Breast epithelium (tissue), 4 donors: ENCODE measurements at places on chromosomes 2 and 18. TPM values are rescaled to one million over a fixed set of nuclear protein-coding genes. Genes with fewer than 3 reads are reported as not detected.

Gene CD226
- total RNA-seq: 2.1 TPM

Gene SLC9A2
- 0.73 TPM for total RNA-seq

Gene LTBP1
- total RNA-seq: 18.7 TPM

Gene SAG
- not detected for total RNA-seq

Gene NT5DC4
- not detected for total RNA-seq

Gene HOXD4
- 5.8 TPM for total RNA-seq

Gene CYS1
- 2.4 TPM for total RNA-seq

Gene IGFBP5
- 161 TPM for total RNA-seq

- H3K27ac ChIP-seq: no peak overlapping the region
- H3K27me3 ChIP-seq: no peaks in the 10 kb centered on the region
- no peak for DNase-seq
- no peaks in the 10 kb centered on the region for H3K36me3 ChIP-seq
Measured at GRCh38 chr2:126302043-126302442, 353.9 kb upstream of the GYPC start.

DNA sequence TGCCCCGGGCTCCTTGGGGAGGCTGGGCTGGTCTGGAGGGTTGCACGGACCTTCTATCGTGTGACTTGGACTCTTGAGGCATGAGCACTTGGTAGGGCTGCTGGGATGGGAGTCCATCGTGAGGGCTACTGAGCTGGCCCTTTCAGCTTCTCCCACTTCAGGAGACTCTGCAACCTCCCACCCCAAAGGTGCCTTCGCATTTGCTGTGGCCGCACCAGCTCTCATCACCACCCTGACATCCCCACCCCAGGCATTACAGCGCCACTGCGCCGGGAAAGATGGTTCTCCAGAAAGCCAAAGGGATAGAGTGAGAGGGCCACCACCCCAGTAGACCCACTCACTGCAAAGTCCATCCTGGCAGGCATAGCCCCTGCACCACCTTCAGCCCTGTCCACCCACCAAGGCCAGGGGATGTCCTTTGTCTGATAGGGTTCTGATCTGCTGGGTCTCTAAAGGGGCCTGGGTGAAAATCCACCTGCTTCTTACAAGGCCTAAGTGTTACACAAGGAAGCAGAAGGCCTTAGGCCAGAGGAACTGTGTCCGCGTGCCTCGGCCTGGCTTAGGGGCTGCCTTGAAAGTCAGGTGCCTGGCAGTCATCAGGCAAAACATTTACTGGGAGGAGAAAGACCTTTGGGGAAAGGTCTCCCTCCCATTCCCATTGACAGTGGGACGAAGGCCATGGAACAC, 5.1 kb downstream of the EHD3 start:
- DNase-seq: no peak
- H3K36me3 ChIP-seq: no peaks in the 10 kb centered on the region
- H3K4me1 ChIP-seq: peaks cover 5% of the 10 kb centered on the region
- peak overlapping the region; percentile 92 for H3K27ac ChIP-seq
- no peak overlapping the region for H3K4me3 ChIP-seq

DNA sequence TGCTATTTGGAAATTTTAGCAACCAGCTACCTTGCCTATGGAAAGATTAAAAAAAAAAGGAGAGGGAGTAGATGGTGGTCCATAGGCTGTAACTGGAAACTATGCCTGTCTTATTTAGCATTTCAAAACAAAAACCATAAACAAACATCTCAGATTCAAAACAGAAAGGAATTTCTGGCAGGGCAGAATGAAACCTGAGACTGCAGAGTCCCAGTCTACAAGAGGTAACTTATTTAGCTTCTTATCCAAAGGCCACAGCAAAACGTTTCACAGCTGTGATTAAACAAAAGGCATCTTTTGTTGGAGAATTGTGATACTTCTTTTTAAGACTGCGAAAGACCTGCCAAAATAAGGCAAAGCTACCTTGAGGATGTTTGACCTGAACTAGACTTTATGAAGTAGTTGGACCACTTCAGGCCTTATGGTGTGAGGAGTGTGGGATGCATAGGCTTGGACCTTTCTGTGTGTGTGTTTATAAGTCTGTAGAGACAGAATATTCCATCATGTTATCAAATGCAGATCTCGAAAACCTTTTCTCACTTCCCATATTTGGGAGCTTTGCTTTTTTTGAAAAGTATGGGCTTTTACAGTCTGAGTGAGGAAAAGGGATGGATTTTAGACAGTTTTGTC, 11.0 kb downstream of the CRIM1 start:
- H3K4me3 ChIP-seq: no peak overlapping the region
- no peak for DNase-seq
- peak overlapping the region; percentile 88 for H3K27ac ChIP-seq
- H3K36me3 ChIP-seq: no peaks in the 10 kb centered on the region

GRCh38 chr2:145040433-145040832, 520.5 kb upstream of the ZEB2 start:
- H3K36me3 ChIP-seq: no peaks in the 10 kb centered on the region
- no peak overlapping the region for H3K4me3 ChIP-seq
- DNase-seq: no peak
- no peaks in the 10 kb centered on the region for H3K4me1 ChIP-seq

- H3K27me3 ChIP-seq: no peaks in the 10 kb centered on the region
- no peak overlapping the region for H3K27ac ChIP-seq
- H3K4me3 ChIP-seq: no peak overlapping the region
Measured at GRCh38 chr2:842151-842803, 108.4 kb upstream of the SNTG2 start.

DNA sequence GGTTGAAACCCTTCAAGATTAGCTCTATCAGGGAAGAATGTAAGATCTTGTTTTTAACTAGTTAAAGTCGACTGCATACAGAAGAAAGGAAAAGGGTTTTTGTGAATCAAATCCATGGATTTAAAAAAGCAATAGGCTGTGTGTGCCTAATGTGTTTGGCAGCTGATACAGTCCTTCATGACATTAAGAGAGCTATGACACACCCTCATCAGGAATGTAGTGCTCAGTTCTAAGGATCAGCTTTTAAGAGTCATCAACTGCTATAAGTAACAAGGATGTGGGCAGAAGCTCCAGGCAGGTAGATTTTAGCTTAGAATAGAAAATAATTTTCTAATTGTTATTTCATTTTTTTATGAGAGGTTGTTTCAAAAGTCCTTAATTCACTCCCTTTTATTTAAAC, 52.9 kb downstream of the PPP1R1C start:
- no peak for DNase-seq
- no peaks in the 10 kb centered on the region for H3K36me3 ChIP-seq
- no peak overlapping the region for H3K4me3 ChIP-seq
- H3K4me1 ChIP-seq: no peaks in the 10 kb centered on the region
- H3K27ac ChIP-seq: no peak overlapping the region

DNA sequence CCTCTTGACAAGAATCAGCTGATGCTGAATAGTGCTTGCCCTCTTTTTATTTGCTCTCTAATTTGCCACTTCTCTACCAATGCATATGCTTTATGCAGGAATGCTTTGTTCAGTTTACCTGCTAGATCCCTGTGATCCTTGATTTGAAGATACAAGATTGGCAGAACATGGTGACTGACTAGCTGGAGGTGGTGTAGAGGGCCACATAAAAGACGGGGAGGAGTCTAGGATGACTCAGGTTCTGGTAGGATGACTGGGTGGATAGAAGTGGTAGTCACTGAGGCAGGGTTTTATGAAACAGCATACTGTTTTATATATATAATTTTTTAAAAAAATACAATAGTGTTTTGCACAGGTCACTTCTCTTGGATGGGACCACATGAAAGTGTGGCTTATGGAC, 6.3 kb upstream of the ADGRF3 start:
- DNase-seq: no peak
- H3K27me3 ChIP-seq: no peaks in the 10 kb centered on the region
- H3K4me1 ChIP-seq: no peaks in the 10 kb centered on the region
- H3K36me3 ChIP-seq: no peaks in the 10 kb centered on the region
- no peak overlapping the region for H3K27ac ChIP-seq

DNA sequence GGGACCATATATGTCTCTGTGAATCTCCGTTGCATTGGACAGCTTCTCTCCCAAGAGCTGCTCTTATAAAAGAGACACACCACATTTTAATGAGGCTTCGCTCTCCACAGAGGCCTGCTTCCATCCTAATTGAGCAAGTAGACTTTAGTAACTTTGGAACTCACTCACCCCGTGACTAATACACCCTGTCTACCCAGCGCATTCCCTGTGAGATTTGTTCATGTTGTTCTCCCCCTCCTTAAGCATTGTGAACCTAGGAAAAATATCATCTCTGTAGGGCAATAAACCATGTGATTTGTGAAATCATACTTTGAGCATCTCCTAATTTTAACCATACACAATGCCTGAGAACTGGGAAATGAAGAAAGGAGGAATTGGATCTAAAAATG, 56.9 kb downstream of the MCFD2 start:
- DNase-seq: no peak
- peak overlapping the region; percentile 88 for H3K27ac ChIP-seq
- H3K36me3 ChIP-seq: no peaks in the 10 kb centered on the region
- no peak overlapping the region for H3K4me3 ChIP-seq
- no peaks in the 10 kb centered on the region for H3K27me3 ChIP-seq

- no peaks in the 10 kb centered on the region for H3K4me1 ChIP-seq
- no peaks in the 10 kb centered on the region for H3K27me3 ChIP-seq
- DNase-seq: no peak
- H3K36me3 ChIP-seq: no peaks in the 10 kb centered on the region
- H3K27ac ChIP-seq: no peak overlapping the region
Measured at GRCh38 chr2:54724560-54725342, 1.3 kb downstream of the EML6 start.

DNA sequence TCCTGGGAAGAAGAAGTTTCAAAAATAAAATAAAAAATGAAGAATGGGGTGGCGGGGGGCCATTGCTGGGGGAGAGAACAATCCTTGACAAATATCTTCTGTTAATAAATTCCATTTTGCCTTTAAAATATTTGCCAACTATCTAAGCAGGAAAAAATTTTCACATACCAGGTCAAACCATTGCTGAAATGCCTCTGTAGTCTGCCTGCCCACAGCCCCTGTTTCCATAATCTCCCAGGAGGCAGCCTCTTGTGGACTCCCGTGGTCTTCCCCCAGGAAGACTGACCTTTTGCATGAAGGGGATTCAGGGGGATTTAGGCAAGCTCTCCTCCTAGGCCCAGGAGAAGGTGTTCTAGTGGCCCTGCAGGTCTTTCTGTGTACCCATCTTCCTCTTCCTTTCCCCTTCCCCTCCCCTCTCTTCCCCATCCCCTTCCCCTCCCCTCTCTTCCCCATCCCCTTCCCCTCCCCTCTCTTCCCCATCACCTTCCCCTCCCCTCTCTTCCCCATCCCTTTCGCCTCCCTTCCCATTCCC, 61.0 kb downstream of the RPL37A start:
- H3K4me3 ChIP-seq: no peak overlapping the region
- no peaks in the 10 kb centered on the region for H3K27me3 ChIP-seq
- no peaks in the 10 kb centered on the region for H3K36me3 ChIP-seq
- H3K27ac ChIP-seq: peak overlapping the region; percentile 33
- DNase-seq: no peak

DNA sequence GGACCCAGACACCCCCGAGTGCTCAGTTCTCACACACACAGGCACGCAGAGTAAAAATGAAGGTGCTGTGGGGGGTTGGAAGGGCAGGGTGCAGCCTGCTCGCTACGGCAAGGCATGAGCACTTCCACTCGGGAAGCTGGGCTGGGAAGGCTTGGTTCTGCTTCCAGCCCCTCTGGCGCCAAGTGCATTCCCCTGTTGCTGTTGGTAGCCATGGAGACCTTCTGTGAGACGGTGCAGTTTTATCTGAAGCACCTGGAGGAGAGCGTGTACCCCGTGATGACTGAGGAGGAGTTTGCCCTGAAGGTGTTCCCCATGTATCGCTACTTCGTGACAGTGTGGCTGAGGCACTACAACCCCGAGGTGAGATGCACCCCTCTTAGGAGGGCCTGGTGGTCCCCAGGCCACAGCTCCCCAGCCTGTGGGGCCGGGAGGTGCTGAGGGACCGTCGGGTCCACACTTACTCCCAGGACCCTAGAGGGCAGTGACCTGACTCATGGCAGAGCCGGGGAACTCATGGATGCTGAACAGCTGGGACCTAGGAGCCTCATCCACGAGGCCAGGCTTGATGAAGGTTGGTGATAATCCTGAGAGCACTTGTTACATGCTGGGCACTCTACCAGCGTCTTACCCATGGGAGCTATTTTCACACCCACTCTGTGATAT, 15.5 kb downstream of the MROH2A start:
- H3K4me3 ChIP-seq: no peak overlapping the region
- no peaks in the 10 kb centered on the region for H3K4me1 ChIP-seq
- no peaks in the 10 kb centered on the region for H3K36me3 ChIP-seq
- no peaks in the 10 kb centered on the region for H3K27me3 ChIP-seq
- H3K27ac ChIP-seq: no peak overlapping the region

DNA sequence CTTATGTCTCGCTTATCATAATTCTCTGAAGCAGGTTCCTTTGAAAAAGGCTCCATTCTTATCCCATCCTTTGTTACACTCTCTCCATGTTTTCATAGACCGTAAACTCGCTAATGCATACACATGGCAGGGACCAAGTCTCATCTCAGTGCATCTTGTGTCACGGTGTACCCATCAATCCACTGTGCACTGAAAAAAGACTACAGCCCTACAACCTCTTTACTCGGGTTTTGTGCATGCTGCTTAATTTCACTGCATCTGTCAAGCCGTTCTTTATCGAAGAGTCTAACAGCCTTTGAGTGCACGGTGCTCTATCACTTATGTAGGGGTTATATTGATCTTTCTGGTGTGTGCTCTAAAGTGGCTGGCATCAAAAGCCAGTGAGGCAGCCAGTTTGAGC, 302.9 kb upstream of the ERBB4 start:
- H3K4me1 ChIP-seq: no peaks in the 10 kb centered on the region
- no peak overlapping the region for H3K27ac ChIP-seq
- no peaks in the 10 kb centered on the region for H3K36me3 ChIP-seq

- H3K4me3 ChIP-seq: no peak overlapping the region
- H3K27me3 ChIP-seq: no peaks in the 10 kb centered on the region
- DNase-seq: no peak
- no peaks in the 10 kb centered on the region for H3K36me3 ChIP-seq
Measured at GRCh38 chr18:58178511-58178910, 134.5 kb downstream of the NEDD4L start.

GRCh38 chr2:209591021-209591420, 167.2 kb downstream of the MAP2 start:
- H3K27me3 ChIP-seq: no peaks in the 10 kb centered on the region
- no peak for DNase-seq
- H3K4me1 ChIP-seq: no peaks in the 10 kb centered on the region
- H3K36me3 ChIP-seq: no peaks in the 10 kb centered on the region
- H3K27ac ChIP-seq: no peak overlapping the region

DNA sequence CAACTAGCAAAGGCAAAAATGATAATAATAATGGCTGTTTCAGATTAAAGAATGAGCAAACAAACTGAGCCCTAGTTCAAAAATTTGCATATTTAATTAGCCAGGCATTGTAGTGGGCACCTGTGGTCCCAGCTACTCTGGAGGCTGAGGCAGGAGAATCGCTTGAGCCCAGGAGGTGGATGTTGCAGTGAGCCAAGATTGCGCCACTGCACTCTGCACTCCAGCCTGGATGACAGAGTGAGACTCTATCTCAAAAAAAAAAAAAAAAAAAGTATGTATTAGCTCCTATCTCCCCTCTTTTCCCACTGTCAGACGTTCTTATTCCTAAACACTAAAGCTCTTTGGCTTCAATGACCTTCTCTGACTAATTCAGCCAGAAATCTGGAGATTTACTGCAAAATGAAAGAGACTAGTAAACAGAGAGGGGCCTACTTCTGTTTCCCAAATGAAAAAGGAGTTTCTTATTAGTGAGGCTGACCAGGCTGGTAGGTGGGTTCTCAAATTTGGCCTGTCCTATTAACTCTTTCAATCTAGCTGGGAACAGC, 3.9 kb upstream of the SRBD1 start:
- H3K4me3 ChIP-seq: no peak overlapping the region
- no peaks in the 10 kb centered on the region for H3K27me3 ChIP-seq
